Camera-type eye (tissue), 1 donor: ENCODE measurements at places on chromosomes 2 and 18. TPM values are rescaled to one million over a fixed set of nuclear protein-coding genes. Genes with fewer than 3 reads are reported as not detected.

The COLEC12 gene
- total RNA-seq, result 67.2 TPM

The RTKN gene
- 28.9 TPM for total RNA-seq

The IL1RN gene
- 10.3 TPM for total RNA-seq

The PAIP2B gene
- 20.4 TPM for total RNA-seq
